ENCODE measurements at places on chromosomes 12 and 14. TPM values are rescaled to one million over a fixed set of nuclear protein-coding genes. Genes with fewer than 3 reads are reported as not detected.

Gene PEX5
- total RNA-seq, result 24.4 TPM

Gene ARHGAP9
- total RNA-seq, result 0.94 TPM

Gene RTN1
- not detected for total RNA-seq

Gene NFATC4
- 0.31 TPM for total RNA-seq

Gene PROX2
- total RNA-seq, result not detected

Gene SUSD6
- total RNA-seq, result 6.0 TPM

Gene IAPP
- not detected for total RNA-seq

Gene RNASE3
- not detected for total RNA-seq

Gene CLEC4D
- total RNA-seq, result not detected

Gene CYP27B1
- total RNA-seq, result 1.7 TPM

Gene KRT72
- not detected for total RNA-seq

Gene ACOT4
- total RNA-seq, result 2.5 TPM

Gene LIN7A
- 0.14 TPM for total RNA-seq

Gene TULP3
- 15.9 TPM for total RNA-seq

Gene RPL10L
- total RNA-seq, result not detected

All from A549 treated with GW870086 at 1 μM for 4 hours (cell line).